ENCODE measurements at places on chromosomes 11 and 22. TPM values are rescaled to one million over a fixed set of nuclear protein-coding genes. Genes with fewer than 3 reads are reported as not detected.

DNA sequence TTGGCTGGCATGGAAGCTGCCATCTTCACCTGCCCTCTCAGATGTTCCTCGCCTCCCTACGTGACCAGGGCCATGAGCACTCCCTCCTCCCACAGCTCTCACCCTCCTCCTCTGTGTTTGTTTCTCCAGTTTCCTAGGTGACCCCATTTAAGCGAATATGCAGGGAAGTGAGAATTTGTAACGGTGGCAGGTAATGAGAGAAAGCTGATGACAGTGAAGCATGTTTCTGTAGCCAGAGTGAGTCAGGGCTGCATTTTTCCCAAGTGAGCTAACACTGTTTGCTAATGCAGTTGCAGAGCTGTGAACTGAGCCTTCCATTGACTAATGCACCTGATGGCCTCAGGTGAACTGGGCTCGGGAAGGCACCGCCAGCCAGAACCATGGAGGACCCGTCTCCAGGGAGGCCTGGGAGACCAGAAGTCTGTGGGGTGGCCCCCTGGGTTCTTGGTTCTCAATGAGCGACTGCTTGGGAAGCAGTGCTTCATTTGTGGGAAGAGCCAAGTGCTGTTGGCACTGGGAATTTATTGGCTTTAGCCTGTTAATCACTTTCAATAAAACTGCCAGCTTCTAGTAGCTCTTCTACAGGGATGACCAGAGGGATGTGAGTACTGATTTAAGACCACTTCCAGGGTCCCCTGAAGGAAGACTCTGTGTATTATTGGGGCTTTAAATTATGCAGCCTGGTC is 64.5 kb downstream of the BARX2 start:
- no peaks in the 10 kb centered on the region for H3K27me3 ChIP-seq
- no peak overlapping the region for H3K27ac ChIP-seq
- no peaks in the 10 kb centered on the region for H3K4me1 ChIP-seq
- DNase-seq, result no peak
- H3K36me3 ChIP-seq, result no peaks in the 10 kb centered on the region

GRCh38 chr11:23112987-23113886 is 253.0 kb upstream of the CCDC179 start:
- H3K27ac ChIP-seq, result no peak overlapping the region
- H3K4me3 ChIP-seq, result no peak overlapping the region
- H3K27me3 ChIP-seq, result no peaks in the 10 kb centered on the region
- H3K36me3 ChIP-seq, result no peaks in the 10 kb centered on the region
- no peaks in the 10 kb centered on the region for H3K4me1 ChIP-seq

GRCh38 chr11:44536788-44537516 is 28.5 kb upstream of the CD82 start:
- no peak overlapping the region for H3K27ac ChIP-seq
- no peak overlapping the region for H3K4me3 ChIP-seq
- no peaks in the 10 kb centered on the region for H3K36me3 ChIP-seq
- peaks cover 16% of the 10 kb centered on the region for H3K4me1 ChIP-seq
- H3K27me3 ChIP-seq, result peaks cover 3% of the 10 kb centered on the region
- no peak for DNase-seq

GRCh38 chr11:111408789-111409727 is 30.0 kb upstream of the POU2AF1 start:
- H3K36me3 ChIP-seq, result no peaks in the 10 kb centered on the region
- no peak overlapping the region for H3K4me3 ChIP-seq
- no peaks in the 10 kb centered on the region for H3K4me1 ChIP-seq
- no peaks in the 10 kb centered on the region for H3K27me3 ChIP-seq

DNA sequence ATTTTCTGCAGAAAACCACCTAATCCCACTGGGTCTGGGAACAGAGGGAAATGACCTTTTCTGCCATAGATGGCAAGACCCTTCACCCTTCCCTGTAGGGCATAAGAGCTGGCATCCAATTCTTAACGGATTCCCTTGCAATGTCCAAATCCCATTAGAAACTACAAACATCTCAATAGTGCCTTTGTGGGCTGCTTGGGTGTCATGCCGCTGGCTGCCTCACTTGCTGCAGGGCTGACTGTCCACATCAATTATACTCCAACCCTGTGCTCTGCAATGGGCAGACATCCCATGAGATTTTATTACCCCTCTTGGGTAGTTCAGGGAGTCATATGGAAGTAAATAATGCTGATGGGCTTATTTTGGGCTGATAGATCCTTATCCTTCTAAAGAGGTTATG is 7.3 kb downstream of the GRAP2 start:
- no peaks in the 10 kb centered on the region for H3K36me3 ChIP-seq
- no peak overlapping the region for H3K4me3 ChIP-seq
- no peak for DNase-seq
- H3K27me3 ChIP-seq, result peaks cover 47% of the 10 kb centered on the region
- H3K27ac ChIP-seq, result no peak overlapping the region

- H3K4me3 ChIP-seq, result no peak overlapping the region
- no peaks in the 10 kb centered on the region for H3K27me3 ChIP-seq
- H3K36me3 ChIP-seq, result no peaks in the 10 kb centered on the region
- DNase-seq, result no peak
Measured at GRCh38 chr11:128714881-128715280, 21.0 kb downstream of the FLI1 start.

DNA sequence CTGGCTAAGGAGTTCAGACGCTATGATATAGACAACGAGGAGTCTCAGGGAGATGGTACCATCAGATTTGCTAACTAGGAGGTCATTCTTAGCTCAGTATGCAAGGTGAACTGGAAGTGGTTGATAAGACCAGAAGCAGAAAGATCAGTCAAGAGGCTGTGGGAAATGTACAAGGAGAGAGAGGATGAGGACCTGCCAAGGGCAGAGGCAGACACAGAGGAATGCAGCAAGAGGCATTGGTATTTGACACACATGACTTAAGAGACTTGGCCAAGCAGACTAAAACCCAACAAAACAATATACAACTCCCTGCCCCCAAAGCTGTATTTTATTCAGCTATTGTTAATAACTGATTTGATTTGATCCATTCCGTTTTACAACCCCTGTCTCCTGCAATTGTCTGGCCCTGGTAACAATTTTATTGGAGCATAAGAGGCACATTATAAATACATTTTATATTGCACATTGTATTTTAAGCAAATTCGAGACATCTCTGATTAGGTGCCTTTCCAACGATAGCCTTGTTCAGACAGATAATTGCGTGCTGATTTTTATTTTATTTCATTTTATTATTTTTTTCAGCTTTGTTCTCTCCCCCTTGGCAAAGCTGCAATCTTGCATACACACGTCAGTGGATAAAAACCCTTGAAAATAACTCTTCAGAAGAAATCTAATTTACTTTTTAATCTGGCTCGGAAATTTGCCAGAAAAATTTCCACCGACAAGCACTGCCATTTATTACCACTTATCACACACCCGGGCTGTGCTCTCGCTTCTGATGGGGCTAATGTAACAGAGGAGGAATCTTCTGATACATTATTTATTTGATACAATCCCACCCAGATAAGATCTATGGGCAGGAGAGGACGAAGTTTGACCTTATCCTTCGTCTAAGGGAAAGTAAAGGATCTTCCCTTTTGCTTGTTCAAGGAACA is 237.8 kb downstream of the NXPE2 start:
- DNase-seq, result no peak
- H3K4me1 ChIP-seq, result no peaks in the 10 kb centered on the region
- H3K27me3 ChIP-seq, result no peaks in the 10 kb centered on the region
- no peaks in the 10 kb centered on the region for H3K36me3 ChIP-seq

- no peak overlapping the region for H3K4me3 ChIP-seq
- no peak for DNase-seq
- no peak overlapping the region for H3K27ac ChIP-seq
- H3K4me1 ChIP-seq, result peaks cover 7% of the 10 kb centered on the region
Measured at GRCh38 chr11:130085671-130086290, 16.1 kb downstream of the APLP2 start.

GRCh38 chr22:45284705-45285262 is at the start of gene UPK3A:
UPK3A (plus strand) TSS chr22:45284949; CDS start chr22:45285014, 65 bp downstream.
- peaks cover 20% of the 10 kb centered on the region for H3K4me1 ChIP-seq
- no peak within 1 kb of the TSS for H3K27ac ChIP-seq
- no peaks in the 10 kb centered on the region for H3K36me3 ChIP-seq
- H3K4me3 ChIP-seq, result peak within 1 kb of the TSS; percentile 41

- no peaks in the 10 kb centered on the region for H3K4me1 ChIP-seq
- no peak overlapping the region for H3K27ac ChIP-seq
- DNase-seq, result no peak
- H3K27me3 ChIP-seq, result peaks cover 23% of the 10 kb centered on the region
- no peak overlapping the region for H3K4me3 ChIP-seq
- H3K36me3 ChIP-seq, result no peaks in the 10 kb centered on the region
Measured at GRCh38 chr11:19332476-19332875, 91.7 kb upstream of the E2F8 start.

DNA sequence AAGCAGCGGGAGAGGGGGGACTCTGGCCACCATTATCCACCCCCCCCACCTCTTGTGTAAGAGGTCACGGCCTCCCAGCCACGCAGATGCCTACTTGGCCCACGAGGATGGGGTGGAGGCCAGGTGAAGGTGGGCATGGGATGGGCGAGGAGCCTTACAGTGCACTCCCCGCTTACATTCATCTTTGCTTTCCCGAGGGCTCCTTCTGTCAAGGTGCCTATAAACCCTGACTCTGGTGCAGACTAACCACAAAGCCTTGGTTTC is 13.1 kb downstream of the NPTXR start:
- no peaks in the 10 kb centered on the region for H3K36me3 ChIP-seq
- no peaks in the 10 kb centered on the region for H3K4me1 ChIP-seq
- no peak overlapping the region for H3K27ac ChIP-seq
- no peak overlapping the region for H3K4me3 ChIP-seq
- no peak for DNase-seq

DNA sequence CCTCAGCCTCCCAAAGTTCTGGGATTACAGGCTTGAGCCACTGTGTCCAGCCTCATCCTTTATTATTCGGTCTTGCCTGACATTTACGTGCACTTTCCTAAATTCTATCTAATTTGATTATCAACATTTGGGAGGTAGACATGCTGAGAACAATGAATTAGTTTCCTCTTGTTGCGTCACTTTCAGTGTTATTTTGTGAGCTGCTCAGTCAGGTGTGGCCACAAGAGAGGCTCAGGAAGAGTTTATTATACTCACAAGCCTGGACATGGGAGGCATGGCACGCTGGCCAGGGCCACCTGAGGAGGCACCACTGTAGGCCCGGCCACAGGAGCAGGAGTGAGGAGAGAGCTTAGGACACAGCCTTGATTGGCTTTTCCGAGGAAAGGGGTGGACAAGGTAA is 59.7 kb upstream of the RBFOX2 start:
- no peak overlapping the region for H3K4me3 ChIP-seq
- H3K27me3 ChIP-seq, result no peaks in the 10 kb centered on the region
- no peaks in the 10 kb centered on the region for H3K36me3 ChIP-seq
- no peak for DNase-seq

DNA sequence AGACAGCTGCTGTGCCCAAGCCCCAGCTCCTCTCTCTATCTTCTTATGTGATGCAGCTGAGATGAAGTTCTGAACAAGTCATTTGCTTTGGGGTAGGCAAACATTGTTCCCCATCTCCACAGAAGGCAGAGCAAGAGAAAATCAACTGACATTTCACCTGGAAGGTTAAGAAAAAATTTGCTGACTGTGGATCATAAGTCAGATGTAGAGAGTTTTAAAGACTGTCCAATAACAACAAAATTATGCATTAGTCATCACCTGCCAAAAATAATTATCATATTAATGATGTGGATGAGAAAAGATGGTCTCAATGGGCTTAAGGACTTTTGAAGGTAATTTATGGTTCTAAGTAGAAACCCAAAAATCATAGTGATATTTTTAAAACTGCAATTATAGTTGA is 59.2 kb downstream of the KCNJ1 start:
- peaks cover 7% of the 10 kb centered on the region for H3K4me1 ChIP-seq
- H3K27ac ChIP-seq, result no peak overlapping the region
- no peaks in the 10 kb centered on the region for H3K27me3 ChIP-seq
- H3K36me3 ChIP-seq, result peaks cover 6% of the 10 kb centered on the region
- no peak for DNase-seq
- H3K4me3 ChIP-seq, result no peak overlapping the region

- no peaks in the 10 kb centered on the region for H3K27me3 ChIP-seq
- H3K27ac ChIP-seq, result no peak overlapping the region
- peaks cover 35% of the 10 kb centered on the region for H3K36me3 ChIP-seq
- H3K4me3 ChIP-seq, result no peak overlapping the region
Measured at GRCh38 chr11:108199446-108200321, 22.8 kb downstream of the NPAT start.

DNA sequence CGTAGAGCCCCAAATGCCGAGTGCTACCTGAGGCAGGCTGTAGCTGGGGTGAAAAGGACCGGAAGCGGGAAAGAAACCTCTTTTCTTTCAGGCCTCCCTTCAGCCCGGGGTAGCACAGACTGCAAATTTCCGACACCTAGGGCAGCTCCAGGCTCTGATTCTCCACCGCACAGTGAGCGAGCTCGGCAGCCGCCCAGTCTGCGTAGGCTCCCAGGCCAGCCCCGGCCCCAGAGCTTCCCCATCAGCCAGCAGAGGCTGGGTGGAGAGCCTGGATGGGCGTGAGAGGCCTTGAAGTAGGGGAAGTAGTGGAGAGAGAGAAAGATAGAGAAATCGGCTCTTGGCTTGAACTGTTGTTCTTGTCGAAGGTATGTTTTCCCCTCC is 9.3 kb upstream of the PAX6 start:
- H3K36me3 ChIP-seq, result no peaks in the 10 kb centered on the region
- DNase-seq, result no peak
- H3K4me3 ChIP-seq, result no peak overlapping the region
- H3K27me3 ChIP-seq, result peaks cover 100% of the 10 kb centered on the region
- no peak overlapping the region for H3K27ac ChIP-seq

- H3K36me3 ChIP-seq, result no peaks in the 10 kb centered on the region
- peaks cover 46% of the 10 kb centered on the region for H3K27me3 ChIP-seq
- no peak overlapping the region for H3K27ac ChIP-seq
Measured at GRCh38 chr11:117792241-117792640, 4.8 kb downstream of the DSCAML1 start.

- H3K27me3 ChIP-seq, result no peaks in the 10 kb centered on the region
- no peaks in the 10 kb centered on the region for H3K36me3 ChIP-seq
- no peak for DNase-seq
- H3K27ac ChIP-seq, result no peak overlapping the region
- H3K4me3 ChIP-seq, result no peak overlapping the region
Measured at GRCh38 chr11:116397602-116398084, 375.1 kb downstream of the BUD13 start.

DNA sequence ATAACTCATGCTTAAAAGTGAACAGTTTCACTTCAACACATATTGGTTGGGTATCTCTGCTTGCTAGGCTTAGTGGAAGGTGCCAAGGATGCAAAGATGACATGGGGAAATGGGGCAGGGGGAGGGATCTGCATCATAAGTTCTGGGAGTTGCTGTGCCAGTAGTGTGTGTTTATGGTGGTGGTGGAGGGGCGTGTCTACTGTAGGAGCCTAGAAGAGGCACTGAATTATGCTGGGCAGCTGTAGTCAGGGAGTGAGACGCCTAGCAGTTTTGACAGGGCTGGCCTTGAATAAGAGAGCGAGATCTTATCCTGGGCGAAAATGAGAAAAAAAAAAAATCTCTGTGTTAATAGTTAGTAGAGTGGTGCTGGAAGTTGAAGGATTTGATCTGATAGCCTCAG is 3.0 kb downstream of the ELMOD1 start:
- H3K36me3 ChIP-seq, result no peaks in the 10 kb centered on the region
- no peaks in the 10 kb centered on the region for H3K27me3 ChIP-seq
- DNase-seq, result no peak
- H3K4me1 ChIP-seq, result peaks cover 12% of the 10 kb centered on the region
- no peak overlapping the region for H3K27ac ChIP-seq

The LGR4 gene
- total RNA-seq, result 23.9 TPM

The RABL2B gene
- 5.7 TPM for total RNA-seq

The PHETA2 gene
- total RNA-seq, result 2.8 TPM

The CARD18 gene
- 0.67 TPM for total RNA-seq

The OR2D2 gene
- total RNA-seq, result not detected

The MTCH2 gene
- 116 TPM for total RNA-seq

The KRTAP5-9 gene
- total RNA-seq, result not detected

The SLC17A6 gene
- not detected for total RNA-seq

The VSIG2 gene
- 0.75 TPM for total RNA-seq

The CASP1 gene
- 35.5 TPM for total RNA-seq

The PIK3IP1 gene
- total RNA-seq, result 26.5 TPM

The OR2AT4 gene
- not detected for total RNA-seq

The NCR3LG1 gene
- 1.0 TPM for total RNA-seq

The BDNF gene
- 9.9 TPM for total RNA-seq

Measured in heart right ventricle (tissue), 16 donors.